ENCODE measurements at places on chromosomes 6 and 20.

- no peak for DNase-seq
These were observed 5.4 kb upstream of the DNAJC5 start for GRCh38 chr20:63889241-63890200.

GRCh38 chr20:10771435-10772140 lies 97.8 kb upstream of the JAG1 start:
- DNase-seq = no peak

DNA sequence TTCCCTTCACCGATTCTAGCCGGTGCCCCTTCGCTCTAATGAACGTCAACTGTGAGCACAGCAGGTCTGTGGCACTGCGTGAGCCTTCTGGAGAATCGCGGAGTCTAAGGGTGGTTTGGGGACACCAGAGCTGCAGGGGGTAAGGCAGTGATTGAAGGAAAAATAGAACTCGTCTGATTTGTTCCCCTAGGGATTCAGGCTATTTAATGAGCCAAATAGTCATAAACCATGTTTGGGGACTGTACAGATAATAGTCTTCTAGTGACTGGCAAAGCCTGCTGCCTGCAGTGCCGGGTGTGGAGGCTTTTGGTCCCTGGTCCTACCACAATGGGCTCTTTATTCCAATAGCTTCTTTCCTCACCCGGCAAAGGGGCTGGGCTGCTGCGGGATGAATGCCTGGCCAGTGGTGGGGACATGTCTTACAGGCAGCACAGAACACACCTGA lies 11.1 kb upstream of the NTSR1 start:
- DNase-seq = no peak

GRCh38 chr20:35994994-35995453 lies 26.6 kb downstream of the CNBD2 start:
- peak; percentile 87 for DNase-seq
